CD14-positive monocyte (primary cell): ENCODE measurements at places on chromosomes 1 and 21. TPM values are rescaled to one million over a fixed set of nuclear protein-coding genes. Genes with fewer than 3 reads are reported as not detected.

Gene SLC37A1
- polyA plus RNA-seq: 2.7 TPM

- DNase-seq: no peak
- H3K27me3 ChIP-seq: no peaks in the 10 kb centered on the region
- peaks cover 17% of the 10 kb centered on the region for H3K36me3 ChIP-seq
- H3K27ac ChIP-seq: peak overlapping the region; percentile 26
Measured at GRCh38 chr1:175186433-175187160, 6.0 kb downstream of the KIAA0040 start.

Gene TMEM183A
- polyA plus RNA-seq: 70.0 TPM

DNA sequence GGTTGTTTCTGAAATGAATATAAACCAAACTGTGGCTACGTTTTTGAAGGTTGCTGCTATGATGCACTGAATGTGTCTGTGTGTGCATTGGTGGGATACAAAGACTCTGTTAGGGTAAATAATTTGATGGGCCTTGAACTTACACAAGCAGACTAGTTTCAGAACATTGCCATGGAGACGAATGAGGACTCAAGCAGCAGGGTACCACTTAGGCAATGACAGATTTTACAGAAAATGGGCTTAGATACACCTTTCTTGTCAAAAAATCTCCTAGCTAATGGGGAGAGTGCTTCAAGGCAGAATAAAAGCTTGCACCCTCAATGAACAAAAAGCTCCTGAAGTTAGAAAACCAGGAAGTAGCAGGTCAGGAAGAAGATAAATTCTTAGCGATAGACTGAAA, 55.7 kb downstream of the IER5 start:
- no peak for DNase-seq
- no peaks in the 10 kb centered on the region for H3K27me3 ChIP-seq
- peaks cover 33% of the 10 kb centered on the region for H3K4me1 ChIP-seq
- no peak overlapping the region for H3K4me3 ChIP-seq
- H3K36me3 ChIP-seq: no peaks in the 10 kb centered on the region
- H3K27ac ChIP-seq: no peak overlapping the region

Gene VHLL
- not detected in 2 replicates for polyA plus RNA-seq

GRCh38 chr1:167871331-167871730, 42.6 kb downstream of the ADCY10 start:
- H3K27ac ChIP-seq: no peak overlapping the region
- no peaks in the 10 kb centered on the region for H3K4me1 ChIP-seq
- H3K4me3 ChIP-seq: no peak overlapping the region
- no peak for DNase-seq

- H3K27ac ChIP-seq: no peak overlapping the region
- no peaks in the 10 kb centered on the region for H3K36me3 ChIP-seq
- DNase-seq: no peak
- no peak overlapping the region for H3K4me3 ChIP-seq
- H3K4me1 ChIP-seq: no peaks in the 10 kb centered on the region
Measured at GRCh38 chr1:18646786-18647410, 16.3 kb downstream of the PAX7 start.

DNA sequence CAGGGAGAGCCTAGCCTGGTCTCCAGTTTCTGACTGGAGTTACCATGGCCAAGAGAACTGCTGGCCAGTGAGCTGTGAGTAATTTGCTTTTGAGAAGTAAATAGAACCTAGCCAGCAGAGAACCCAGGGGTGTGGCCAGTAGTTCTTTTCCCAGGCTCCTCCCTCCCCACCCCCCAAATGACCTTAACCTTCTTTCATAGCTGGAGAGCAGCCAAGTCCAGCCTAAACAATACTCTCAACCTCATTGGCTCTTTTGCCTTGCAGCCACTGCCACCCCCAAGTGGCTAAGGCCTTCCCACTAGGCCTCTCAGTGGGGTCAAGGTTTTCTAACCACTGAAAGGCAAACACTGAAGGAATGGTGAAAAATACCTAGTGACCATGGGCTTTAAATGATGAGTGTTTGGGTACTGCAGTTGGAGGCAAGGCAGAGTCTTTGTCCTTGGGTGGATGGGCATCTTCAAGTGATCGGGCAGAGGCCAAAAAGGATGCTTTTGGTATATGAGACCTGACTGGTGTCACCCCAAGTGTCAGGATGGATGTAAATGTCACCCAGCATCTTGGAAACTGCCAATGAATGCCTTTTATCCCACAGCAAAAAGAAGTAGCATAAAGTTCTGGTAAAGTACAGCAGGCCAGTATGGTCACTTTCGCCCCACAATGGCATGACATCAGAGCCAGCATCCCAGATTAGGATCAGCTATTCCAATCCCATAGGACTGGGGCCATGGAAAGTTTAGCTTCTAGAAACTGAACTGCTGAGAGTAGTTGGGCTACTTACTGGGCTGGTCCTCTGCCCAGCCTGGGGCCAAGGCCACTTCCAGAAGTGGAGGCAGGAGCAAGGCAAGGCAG, 3.5 kb upstream of the PIGV start:
- peaks cover 70% of the 10 kb centered on the region for H3K4me1 ChIP-seq
- H3K4me3 ChIP-seq: peak overlapping the region; percentile 40
- peak overlapping the region; percentile 97 for H3K27ac ChIP-seq
- no peaks in the 10 kb centered on the region for H3K27me3 ChIP-seq
- peaks cover 39% of the 10 kb centered on the region for H3K36me3 ChIP-seq
- peak; percentile 40 for DNase-seq

DNA sequence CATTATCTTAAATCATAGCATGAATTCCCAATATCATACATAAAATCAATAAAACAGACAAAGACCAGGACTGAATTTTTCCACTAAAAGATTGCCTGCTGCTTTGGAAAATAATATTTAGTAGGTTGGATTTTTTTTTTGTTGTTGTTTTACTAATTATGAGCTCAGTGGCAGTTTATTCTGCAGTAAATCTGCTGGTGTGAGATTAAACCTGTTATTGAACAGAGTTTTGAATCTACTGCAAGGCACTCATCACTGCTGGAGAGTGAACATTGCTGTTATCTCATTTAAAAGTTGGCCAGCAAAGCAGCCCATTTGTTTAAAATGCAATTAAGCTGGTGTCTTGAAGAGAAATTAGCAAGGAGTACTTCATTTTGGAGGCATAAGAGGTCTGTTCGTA, 986.1 kb downstream of the ADGRL2 start:
- H3K27ac ChIP-seq: no peak overlapping the region
- H3K4me1 ChIP-seq: no peaks in the 10 kb centered on the region
- no peaks in the 10 kb centered on the region for H3K27me3 ChIP-seq
- no peak overlapping the region for H3K4me3 ChIP-seq
- no peak for DNase-seq
